ENCODE measurements at places on chromosomes 12 and 14.

DNA sequence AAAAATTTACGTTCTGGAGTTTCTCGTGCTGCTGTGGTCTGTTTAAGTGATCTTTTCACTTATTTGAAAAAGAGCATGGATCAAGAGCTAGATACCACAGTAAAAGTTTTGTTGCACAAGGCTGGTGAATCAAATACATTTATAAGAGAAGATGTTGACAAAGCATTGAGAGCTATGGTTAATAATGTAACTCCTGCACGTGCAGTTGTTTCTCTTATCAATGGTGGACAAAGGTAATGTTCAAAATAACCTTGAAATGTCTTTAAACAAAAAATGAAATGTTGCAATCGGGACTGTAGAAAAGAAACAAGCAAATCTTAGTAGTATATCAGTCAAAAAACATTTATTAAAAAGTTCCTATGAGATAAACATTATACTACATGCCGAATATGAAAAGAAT, 39.3 kb upstream of the PRPF39 start:
- DNase-seq = no peak

DNA sequence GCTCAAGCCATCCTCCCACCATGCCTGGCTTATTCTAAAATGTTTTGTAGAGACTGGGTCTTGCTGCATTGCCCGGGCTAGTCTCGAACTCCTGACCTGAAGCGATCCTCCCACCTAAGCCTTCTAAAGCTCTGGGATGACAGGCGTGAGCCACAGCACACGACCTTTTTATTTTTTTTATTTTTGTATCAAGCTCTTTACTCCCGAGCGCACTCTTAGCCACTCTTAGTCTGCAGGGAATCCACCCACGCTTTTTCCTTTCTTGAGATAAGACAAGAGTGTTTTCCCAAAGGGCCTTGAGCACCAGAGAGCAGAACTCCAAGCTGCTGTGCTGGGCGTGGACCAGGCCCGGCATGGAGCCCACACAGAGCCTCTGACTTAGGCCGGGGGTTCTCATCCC, 23.4 kb downstream of the MAP1LC3B2 start:
- DNase-seq = no peak

- no peak for DNase-seq
Measured at GRCh38 chr14:102819176-102819628, 42.0 kb downstream of the TRAF3 start.

- no peak for DNase-seq
Measured at GRCh38 chr12:59122784-59123183, 202.5 kb upstream of the LRIG3 start.

DNA sequence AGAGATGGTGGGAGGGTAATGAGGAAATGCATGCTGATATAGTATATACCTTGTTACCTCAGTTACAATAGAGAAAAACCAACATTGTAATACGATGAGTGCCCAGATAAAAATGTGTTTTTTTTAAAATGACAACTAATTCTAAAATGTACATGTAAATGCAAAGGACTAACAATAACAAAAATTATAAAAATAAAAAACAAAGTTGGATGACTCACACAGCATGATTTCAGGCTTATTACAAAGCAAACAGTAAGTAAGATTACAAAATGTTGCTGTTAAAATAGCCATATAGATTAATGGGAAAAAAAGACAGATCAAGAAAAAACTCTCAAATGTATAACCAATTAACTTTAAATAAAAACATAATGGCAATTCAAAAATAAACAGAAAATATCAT, 1099.4 kb downstream of the FSCB start:
- DNase-seq = no peak
